Omental fat pad (tissue), 4 donors: ENCODE measurements at places on chromosomes 7 and 10. TPM values are rescaled to one million over a fixed set of nuclear protein-coding genes. Genes with fewer than 3 reads are reported as not detected.

GPR85 gene
- total RNA-seq, result 1.1 TPM

NEURL1 gene
- total RNA-seq, result not detected

CHST3 gene
- 27.9 TPM for total RNA-seq

NPSR1 gene
- not detected for total RNA-seq

CPA2 gene
- not detected for total RNA-seq

ADRB1 gene
- total RNA-seq, result 4.3 TPM

PRLHR gene
- total RNA-seq, result not detected

PKD2L1 gene
- not detected for total RNA-seq
